ENCODE measurements at places on chromosomes 7 and 10.

DNA sequence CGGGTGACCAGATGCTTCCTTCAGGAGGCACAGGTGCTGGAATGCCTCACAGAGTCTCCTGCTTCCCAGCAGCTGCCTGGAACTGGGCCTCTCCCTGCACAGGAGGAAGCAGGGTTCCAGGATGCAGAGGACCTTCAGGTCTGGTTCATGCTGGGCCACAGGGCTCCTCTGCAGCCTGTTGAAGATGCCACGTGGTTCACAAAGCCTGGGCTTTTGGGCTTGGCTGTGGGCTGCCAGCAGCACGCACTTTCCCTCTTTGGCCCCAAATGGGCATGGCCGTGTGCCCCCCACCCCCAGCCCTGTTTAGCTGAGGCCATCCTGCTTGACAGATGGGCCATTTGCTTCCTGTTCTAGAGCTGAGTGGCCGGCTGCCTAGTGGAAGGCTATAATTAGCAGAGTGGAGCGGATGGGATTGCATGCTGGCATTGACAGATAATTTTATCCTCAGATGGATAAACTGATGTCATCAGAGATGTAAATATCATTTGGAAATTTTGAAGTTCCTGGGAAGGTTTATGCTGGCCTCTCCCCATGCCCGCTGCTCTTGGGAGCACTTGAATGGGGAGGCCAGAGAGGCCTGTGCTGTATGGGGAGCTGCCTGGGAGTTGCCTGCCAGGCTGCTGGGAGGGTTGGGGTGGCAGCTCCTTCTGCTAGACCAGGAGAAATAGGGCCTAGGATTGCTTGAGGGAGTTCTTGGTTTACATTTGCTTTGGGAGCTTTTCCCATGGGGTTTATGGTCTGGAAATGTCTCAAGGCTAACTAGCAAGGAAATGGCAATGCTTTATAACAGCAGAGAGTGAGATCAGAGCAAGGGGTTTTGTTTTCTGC lies 28.2 kb downstream of the TSPAN15 start:
- peak; percentile 14 for DNase-seq

- DNase-seq = no peak
These were observed 15.5 kb upstream of the SFMBT2 start for GRCh38 chr10:7426349-7426748.

DNA sequence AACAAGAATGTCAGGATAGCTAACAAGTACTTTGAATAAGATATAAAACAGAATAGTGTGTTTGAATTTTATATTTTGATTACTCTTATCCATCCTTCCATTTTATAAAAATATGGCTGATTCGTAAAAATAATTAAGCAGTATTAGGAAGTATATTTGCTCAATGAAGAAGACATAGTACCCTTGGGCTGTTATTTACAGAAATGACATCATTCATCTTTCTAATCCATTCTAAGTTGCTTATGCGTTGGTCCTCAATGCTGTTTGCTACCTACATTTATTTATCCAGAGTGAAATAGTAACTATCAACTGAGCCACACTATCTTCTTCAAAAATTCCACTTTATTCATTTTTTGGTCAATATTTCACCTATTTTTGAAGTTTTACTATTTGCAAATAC lies 2.1 kb upstream of the ZNF804B start:
- DNase-seq = no peak

- DNase-seq = no peak
These were observed 212.7 kb downstream of the ADK start for GRCh38 chr10:74363727-74364126.

GRCh38 chr10:125761961-125762360 lies 13.7 kb downstream of the MMP21 start:
- no peak for DNase-seq
